H1 (cell line): ENCODE measurements at places on chromosomes 7 and 10.

GRCh38 chr10:89503652-89504370, 31.6 kb downstream of the SLC16A12 start:
- H3K27me3 ChIP-seq = no peaks in the 10 kb centered on the region
- H3K36me3 ChIP-seq = no peaks in the 10 kb centered on the region
- no peaks in the 10 kb centered on the region for H3K4me1 ChIP-seq
- H3K4me3 ChIP-seq = no peak overlapping the region
- H3K27ac ChIP-seq = no peak overlapping the region

GRCh38 chr7:23062452-23062851, 43.1 kb upstream of the KLHL7 start:
- H3K27me3 ChIP-seq = no peaks in the 10 kb centered on the region
- no peak overlapping the region for H3K27ac ChIP-seq
- DNase-seq = no peak
- H3K4me3 ChIP-seq = no peak overlapping the region
- H3K36me3 ChIP-seq = no peaks in the 10 kb centered on the region
- H3K4me1 ChIP-seq = no peaks in the 10 kb centered on the region; the same call in 1 of the 2 replicates

- no peak overlapping the region for H3K27ac ChIP-seq
- peak overlapping the region; percentile 36; the same call in 1 of the 2 replicates for H3K4me3 ChIP-seq
- peaks cover 11% of the 10 kb centered on the region for H3K4me1 ChIP-seq
- DNase-seq = no peak
- H3K27me3 ChIP-seq = no peaks in the 10 kb centered on the region
Observed at GRCh38 chr10:60573336-60573735, 183.7 kb upstream of the ANK3 start.

- no peak overlapping the region for H3K27ac ChIP-seq
- no peaks in the 10 kb centered on the region for H3K36me3 ChIP-seq
- no peaks in the 10 kb centered on the region; the same call in 1 of the 2 replicates for H3K27me3 ChIP-seq
- peaks cover 3% of the 10 kb centered on the region for H3K4me1 ChIP-seq
- H3K4me3 ChIP-seq = no peak overlapping the region
- no peak for DNase-seq
Observed at GRCh38 chr10:69896606-69897231, 95.0 kb downstream of the COL13A1 start.

DNA sequence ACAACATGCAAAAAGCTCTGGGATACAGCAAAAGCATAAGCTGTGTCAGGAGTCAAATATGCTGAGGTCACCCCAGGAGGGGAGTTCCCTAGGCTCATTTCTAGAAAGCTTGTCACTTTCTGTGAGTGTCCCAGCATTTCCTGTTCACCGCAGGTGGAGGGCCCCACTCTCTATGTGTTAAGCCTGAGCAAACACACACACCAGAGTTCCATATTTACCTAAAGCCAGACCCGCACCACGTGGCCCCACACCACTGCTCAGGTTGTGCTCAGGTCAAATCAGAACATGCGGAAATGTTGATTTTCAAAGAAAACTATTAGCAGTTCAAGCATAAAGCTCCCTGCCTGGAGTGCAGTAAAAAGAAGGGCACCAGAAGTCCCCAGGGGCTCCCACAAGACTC, 259.6 kb upstream of the PPP2R2D start:
- no peaks in the 10 kb centered on the region for H3K36me3 ChIP-seq
- H3K27ac ChIP-seq = no peak overlapping the region
- no peaks in the 10 kb centered on the region for H3K27me3 ChIP-seq

DNA sequence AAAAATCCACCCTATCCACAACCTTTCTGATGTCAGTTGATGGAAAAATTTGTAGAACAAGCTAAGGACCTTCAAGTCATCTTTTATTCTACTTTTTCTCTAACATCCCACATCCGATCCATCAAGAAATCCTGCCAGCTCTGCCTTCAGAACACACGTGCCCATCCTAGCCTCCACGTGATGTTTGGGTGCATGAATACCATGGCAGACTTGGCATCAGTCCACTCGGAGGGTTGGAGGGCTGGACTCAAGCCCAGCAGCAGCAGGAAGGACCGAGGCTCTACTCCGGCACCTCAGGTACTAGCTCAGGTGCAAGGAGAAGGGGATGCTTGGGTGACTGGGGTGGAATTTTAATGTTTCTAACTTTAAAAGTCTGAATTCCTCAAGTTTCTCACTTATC, 428.6 kb downstream of the DPP6 start:
- H3K4me3 ChIP-seq = no peak overlapping the region
- no peak overlapping the region for H3K27ac ChIP-seq
- no peaks in the 10 kb centered on the region for H3K4me1 ChIP-seq
- no peaks in the 10 kb centered on the region for H3K27me3 ChIP-seq
- no peak for DNase-seq
- no peaks in the 10 kb centered on the region for H3K36me3 ChIP-seq

DNA sequence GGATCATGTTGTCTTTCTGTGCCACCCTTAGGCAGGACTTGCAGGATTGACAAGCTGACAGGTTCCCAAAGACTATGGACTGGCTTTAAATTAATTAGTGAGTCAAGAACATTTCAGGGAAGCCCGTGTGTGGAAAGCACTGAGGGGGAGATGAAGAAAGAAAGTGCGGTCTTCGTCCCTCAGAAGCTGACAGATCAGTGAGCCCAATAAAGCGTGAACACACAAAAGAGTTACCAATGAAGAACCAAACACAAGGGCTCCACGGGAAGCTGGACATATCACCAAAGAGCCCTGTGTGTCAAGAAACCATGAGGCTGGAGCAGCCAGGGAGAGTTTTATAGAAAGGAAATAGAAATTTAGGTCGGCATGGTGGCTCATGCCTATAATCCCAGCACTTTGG, 725.8 kb downstream of the PARD3 start:
- no peak overlapping the region for H3K27ac ChIP-seq
- no peaks in the 10 kb centered on the region for H3K36me3 ChIP-seq
- DNase-seq = no peak
- no peaks in the 10 kb centered on the region for H3K4me1 ChIP-seq
- no peak overlapping the region for H3K4me3 ChIP-seq

GRCh38 chr7:68216051-68216450, 1219.4 kb downstream of the TYW1 start:
- H3K4me1 ChIP-seq = no peaks in the 10 kb centered on the region
- H3K36me3 ChIP-seq = no peaks in the 10 kb centered on the region
- DNase-seq = no peak
- H3K27ac ChIP-seq = no peak overlapping the region
- no peak overlapping the region for H3K4me3 ChIP-seq

DNA sequence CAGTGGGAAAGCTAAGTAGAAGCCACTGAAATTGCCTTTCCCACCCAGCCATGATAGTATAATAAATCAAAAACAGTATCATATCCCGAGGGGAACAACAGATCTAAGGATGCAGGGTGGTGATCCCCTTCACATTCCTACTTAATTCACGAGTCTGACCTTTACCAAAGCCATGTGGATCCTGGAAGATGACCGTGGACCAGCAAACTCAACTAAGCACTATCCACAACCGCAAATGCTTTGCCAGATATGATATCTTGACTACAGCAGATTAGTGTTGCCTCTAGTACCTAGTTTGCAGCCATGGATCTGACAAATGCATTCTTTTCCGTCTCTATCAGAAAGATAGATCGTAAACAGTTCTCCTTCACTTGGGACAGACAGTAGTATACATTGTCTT, 67.3 kb upstream of the IL6 start:
- no peaks in the 10 kb centered on the region for H3K4me1 ChIP-seq
- no peaks in the 10 kb centered on the region for H3K27me3 ChIP-seq
- no peak for DNase-seq
- H3K4me3 ChIP-seq = no peak overlapping the region

DNA sequence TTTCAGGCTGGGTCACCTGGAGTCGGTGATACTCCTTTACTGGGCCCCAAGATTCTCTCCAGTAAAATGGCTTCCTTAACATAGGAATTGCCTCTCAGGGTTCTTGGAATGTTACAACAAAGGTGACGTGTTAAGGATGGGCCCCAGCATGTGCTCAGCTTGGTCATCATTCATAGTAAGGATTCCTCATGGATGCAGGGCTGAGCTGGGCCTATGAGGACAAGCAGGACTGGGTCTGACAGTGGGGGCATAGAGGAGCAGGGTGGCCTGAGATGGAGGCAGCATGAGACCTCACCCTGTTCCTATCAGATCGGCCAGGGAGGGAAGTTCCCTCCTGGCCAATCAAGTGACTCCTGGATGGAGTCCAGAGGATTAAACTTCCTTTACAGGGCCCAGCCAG, 12.8 kb upstream of the MBL2 start:
- no peaks in the 10 kb centered on the region for H3K4me1 ChIP-seq
- DNase-seq = no peak
- no peaks in the 10 kb centered on the region for H3K36me3 ChIP-seq

- H3K4me1 ChIP-seq = peaks cover 29% of the 10 kb centered on the region
- peak overlapping the region; percentile 79 for H3K4me3 ChIP-seq
- H3K36me3 ChIP-seq = no peaks in the 10 kb centered on the region
- no peak for DNase-seq
Observed at GRCh38 chr10:21524526-21525366, 736 bp downstream of the SKIDA1 start.

GRCh38 chr7:30645661-30646060, 36.6 kb downstream of the CRHR2 start:
- DNase-seq = no peak
- no peak overlapping the region for H3K27ac ChIP-seq
- H3K4me3 ChIP-seq = no peak overlapping the region

GRCh38 chr7:142943706-142944268, 4.5 kb downstream of the LLCFC1 start:
- H3K27ac ChIP-seq = no peak overlapping the region
- DNase-seq = no peak
- H3K4me1 ChIP-seq = no peaks in the 10 kb centered on the region

DNA sequence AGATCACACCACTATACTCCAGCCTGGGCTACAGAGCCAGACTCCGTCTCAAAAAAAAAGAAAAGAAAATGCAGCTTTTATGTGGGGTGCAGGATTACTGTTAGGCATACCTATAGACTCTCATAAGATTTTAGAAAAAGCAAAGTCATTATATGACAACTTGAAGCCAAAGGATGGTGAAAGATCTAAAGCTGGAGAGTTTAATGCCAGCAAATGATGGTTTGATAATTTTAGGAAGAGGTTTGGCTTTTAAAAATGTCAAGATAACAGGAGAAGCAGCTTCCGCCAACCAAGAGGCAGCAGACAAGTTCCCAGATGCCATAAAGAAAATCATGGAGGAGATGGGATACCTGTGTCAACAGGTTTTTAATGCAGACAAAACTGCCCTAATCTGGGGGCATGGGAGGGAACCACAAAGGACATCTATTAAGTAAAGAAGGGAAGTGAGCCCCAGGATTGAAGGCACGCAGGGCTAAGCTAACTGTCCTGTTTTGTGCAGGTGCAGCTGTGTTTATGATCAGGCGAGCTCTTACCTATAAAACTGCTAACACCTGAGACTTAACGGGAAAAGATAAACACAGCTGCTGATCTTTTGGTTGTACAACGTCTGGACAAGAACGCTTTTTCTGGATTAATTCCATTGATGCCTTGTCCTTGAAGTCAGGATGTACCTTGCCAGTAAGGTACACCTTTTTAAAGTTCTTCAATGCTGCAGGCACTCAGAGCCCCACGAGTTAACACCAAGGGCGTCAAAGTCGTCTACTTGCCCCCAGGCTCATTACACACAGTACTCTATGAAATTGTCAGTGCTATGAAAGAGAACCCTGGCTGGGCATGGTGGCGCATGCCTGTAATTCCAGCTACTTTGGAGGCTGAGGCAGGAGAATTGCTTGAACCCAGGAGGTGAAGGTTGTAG, 10.5 kb upstream of the ANKRD61 start:
- H3K4me3 ChIP-seq = no peak overlapping the region
- no peaks in the 10 kb centered on the region for H3K27me3 ChIP-seq
- peaks cover 71% of the 10 kb centered on the region for H3K36me3 ChIP-seq
- no peaks in the 10 kb centered on the region for H3K4me1 ChIP-seq
